ENCODE measurements at places on chromosomes 3 and 15. TPM values are rescaled to one million over a fixed set of nuclear protein-coding genes. Genes with fewer than 3 reads are reported as not detected.

DNA sequence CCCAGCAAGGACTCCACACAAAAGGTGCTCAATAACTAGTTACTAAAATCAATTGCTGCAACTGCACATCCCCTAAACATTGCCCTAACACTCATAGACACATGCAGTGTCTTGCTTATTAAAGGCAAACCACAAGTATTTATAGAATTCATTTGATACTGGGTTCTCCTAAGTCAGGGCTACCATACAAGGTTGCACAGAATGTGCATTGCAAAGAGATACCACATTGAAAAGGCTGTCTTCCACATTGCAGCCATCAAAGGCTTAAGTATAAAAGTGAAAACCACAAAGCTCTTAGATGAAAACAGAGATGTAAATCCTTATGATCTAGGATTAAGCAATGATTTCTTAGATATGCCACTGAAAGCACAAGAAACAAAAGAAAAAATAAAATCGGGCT lies 33.6 kb upstream of the TOPAZ1 start:
- peak; percentile 32 for DNase-seq

- DNase-seq = no peak
Measured at GRCh38 chr3:158350971-158351370, 220.0 kb upstream of the MLF1 start.

GRCh38 chr3:41679374-41679773 lies 282.5 kb downstream of the ULK4 start:
- no peak for DNase-seq

DNA sequence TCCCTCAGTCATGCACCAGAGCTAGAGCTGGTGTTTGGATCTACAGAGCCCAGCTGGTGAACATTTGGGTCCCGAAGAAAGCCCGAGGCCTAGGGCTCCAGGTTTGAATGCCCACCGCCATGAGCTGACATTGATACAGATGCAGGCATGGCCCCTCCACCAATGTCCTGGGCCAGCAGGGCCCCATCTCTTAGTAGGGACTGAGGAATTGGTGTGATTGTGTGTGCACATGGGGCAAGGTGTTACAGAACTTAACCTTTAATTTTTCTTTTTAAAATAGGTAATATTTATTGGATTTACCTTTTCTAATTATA lies 11.0 kb downstream of the PODXL2 start:
- DNase-seq = no peak

DNA sequence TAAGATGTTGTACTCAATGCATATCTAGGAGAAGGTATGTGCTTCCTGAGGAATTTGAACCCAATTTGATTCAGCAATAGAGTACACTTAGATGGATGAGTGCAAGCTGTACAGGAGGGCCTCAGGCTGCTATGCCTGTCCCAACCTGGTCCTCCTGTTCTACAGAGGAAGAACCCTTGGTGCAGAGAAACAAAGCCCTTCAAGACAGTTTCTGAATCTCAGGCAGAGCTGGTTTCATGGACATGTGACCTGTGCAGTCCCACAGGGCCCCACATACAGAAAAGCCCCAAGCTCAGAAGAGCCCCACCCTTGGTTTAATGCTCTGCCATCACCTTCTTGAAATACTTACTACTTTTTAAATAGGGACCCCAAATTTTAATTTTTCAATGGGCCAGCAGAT lies 15.3 kb downstream of the FOXP1 start:
- DNase-seq = no peak

- no peak for DNase-seq
Measured at GRCh38 chr3:133448478-133449122, 48.7 kb downstream of the BFSP2 start.

- DNase-seq = no peak
Measured at GRCh38 chr3:119289404-119289770, 4.8 kb upstream of the ARHGAP31 start.

DNA sequence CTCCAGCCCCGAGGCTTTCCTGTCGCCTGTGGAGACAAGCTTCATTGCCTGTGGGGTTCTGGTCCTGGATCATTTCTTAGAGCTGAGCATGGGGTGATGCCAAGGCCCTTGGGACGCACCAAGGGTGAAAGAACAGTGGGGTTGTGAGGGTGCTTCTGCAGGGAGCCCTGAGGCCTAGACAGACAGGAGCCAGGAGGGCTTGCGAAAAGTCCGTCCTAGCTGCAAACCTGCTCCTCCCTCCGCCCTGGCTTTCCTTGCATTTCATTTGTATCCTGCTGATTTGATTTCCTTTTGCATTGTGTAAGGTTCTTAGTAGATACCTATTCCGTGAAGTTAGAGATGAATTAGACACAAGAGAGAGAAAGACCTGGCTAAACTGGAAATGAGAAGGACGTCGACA lies 286.9 kb upstream of the C2CD4B start:
- no peak for DNase-seq

GRCh38 chr15:72833561-72833960 lies 50.0 kb upstream of the ADPGK start:
- no peak for DNase-seq

Gene NGRN
- total RNA-seq = 48.4 TPM

- DNase-seq = no peak
Measured at GRCh38 chr3:73207946-73208440, 146.5 kb downstream of the EBLN2 start.

Gene RPP25
- total RNA-seq = 1.3 TPM

GRCh38 chr3:128094295-128095151 lies 29.1 kb downstream of the RUVBL1 start:
- DNase-seq = no peak

DNA sequence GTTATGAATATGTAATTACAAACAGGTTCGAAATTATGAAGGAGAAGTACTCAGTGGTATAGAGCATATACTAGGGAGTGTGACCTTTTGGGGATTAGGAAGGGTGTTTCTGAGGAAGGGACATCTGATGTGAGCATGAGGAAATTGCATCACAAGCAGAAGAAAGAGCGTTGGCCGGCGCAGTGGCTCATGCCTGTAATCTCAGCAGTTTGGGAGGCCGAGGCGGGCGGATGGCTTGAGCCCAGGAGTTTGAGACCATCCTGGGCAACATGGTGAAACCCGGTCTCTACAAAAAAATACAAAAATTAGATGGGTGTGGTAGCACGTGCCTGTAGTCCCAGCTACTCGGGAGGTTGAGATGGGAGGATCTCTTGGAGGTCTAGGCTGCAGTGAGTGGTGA lies 6.9 kb downstream of the CMTM7 start:
- no peak for DNase-seq

- DNase-seq = peak; percentile 54
Measured at GRCh38 chr3:108406661-108407206, 103.7 kb downstream of the MYH15 start.

Gene ACTRT3
- total RNA-seq = not detected

DNA sequence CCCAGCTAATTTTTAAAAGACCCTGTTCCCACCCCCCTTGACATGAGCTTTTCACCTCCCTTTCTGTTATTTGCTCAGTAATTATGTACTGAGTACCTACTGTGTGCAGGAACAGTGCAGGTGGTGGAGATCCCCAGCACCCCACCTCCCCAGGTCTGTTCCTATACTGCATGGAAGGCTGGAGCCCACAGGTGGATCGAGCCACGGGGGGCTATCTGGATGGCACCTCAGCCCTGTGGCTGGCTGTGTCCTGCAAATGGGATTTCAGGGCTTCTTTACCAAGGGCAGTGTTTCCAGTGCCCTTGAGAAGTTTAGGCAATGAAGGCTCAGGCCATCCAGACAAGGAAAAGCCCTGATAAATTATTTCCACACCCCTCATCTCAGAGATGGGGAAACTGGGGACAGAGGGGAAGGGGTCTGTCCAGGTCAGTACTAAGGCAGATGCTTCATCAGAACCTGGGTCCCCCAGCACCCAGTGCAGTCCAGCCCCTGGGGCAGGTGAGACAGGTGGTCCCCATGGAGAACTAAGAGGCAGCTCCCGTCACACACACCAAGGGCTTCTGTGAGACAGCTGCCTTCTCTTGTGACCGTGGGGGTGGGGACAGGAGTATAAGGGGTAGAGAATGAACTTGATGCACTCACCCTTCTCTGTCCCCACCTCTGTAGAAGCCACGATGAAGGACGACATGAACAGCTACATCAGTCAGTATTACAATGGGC lies 109.6 kb downstream of the ETFA start:
- no peak for DNase-seq

DNA sequence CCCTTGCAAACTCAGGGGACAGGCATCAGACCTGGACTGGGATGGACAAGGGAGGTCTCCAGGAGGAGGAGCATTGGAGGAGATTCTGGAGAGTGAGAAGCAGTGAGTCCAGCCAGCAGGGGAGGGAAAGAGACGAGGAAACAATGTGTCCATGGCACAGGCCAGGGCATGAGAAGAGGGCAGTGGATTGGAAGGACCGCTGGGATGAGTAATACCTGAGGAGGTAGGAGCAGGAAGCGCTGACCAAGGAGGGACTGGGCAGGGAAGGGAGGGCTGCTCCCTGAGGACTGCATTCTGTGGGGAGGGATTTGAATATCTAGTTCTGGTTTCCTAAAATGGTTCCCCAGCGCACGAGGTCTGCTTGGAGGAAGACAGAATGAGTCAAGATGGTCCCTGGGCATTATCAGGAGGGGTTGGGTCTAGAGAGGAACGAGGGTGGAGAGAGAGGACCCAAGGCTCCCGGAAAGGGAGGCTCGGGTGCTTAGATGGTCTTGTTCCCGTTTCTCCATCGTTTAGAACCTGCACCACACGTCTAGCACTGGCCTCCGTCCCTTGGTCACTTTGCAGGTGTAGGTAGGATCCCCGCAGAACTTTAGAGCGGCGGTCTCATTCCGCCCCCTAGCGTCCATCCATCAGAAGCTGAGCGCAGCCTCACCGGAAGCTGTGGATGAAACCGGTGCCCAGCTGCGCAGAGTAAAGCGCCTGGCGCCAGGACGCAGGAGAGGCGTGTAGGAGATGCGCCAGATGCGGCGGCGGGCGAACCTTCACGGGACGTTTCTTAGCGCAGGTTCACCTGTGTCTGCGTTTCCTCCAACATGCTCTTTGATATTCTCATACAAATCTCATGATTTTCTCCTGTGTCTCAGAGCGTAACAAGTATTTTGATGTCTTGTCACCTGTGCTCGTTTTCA lies 190.7 kb upstream of the NDN start:
- DNase-seq = no peak

All from naive thymus-derived CD4-positive, alpha-beta T cell (primary cell).